ENCODE measurements at places on chromosomes 1 and 21. TPM values are rescaled to one million over a fixed set of nuclear protein-coding genes. Genes with fewer than 3 reads are reported as not detected.
A peak's percentile ranks its signal among the peaks of the same experiment; 100 is the strongest.

LCE2C gene
- total RNA-seq, result not detected

MTARC2 gene
- total RNA-seq, result 33.9 TPM

GRCh38 chr1:167701510-167701909 lies 20.3 kb upstream of the MPZL1 start:
- no peak for DNase-seq
- no peak overlapping the region for H3K4me3 ChIP-seq
- peaks cover 4% of the 10 kb centered on the region for H3K4me1 ChIP-seq
- no peaks in the 10 kb centered on the region for H3K36me3 ChIP-seq
- no peak overlapping the region for H3K27ac ChIP-seq
- no peaks in the 10 kb centered on the region for H3K27me3 ChIP-seq

DNA sequence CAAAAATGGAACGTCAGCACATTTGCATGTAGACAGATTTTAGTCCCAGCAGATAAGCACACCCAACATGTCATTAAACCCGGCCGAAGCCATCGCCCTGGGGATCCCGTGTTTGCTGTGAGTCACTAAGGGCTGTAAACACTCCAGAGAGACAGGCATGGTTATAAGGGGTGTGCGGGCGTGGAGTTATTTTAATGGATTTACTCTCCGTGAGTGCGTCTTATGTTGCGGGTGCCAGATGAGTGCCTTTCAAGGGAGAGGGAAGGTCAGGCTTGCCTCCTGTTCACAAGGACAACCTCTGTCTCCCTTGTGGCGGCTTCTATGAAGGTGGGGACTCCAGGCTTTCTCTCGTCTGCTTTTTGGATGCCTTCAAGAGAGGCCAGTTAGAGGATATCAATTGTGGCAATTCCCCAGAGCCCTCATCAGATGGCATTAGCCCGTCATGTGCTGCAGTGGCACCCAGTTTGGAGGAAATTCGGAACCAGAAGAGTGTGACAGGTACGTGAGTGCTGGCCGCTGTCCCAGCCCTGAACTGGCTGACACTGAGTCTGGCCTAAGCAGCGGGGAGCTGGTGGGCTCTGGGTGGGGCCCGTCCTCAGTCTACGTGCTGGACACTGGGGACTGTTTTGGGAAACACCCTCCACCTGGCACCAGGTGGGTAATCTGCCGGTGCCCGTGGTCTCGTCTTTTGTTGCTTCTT lies 223.8 kb upstream of the TMEM51 start:
- DNase-seq, result no peak

GRCh38 chr1:155729031-155729898 lies 40.4 kb downstream of the DAP3 start:
- no peaks in the 10 kb centered on the region for H3K27me3 ChIP-seq
- no peaks in the 10 kb centered on the region for H3K4me1 ChIP-seq
- H3K4me3 ChIP-seq, result no peak overlapping the region
- DNase-seq, result peak; percentile 58
- H3K36me3 ChIP-seq, result no peaks in the 10 kb centered on the region

DNA sequence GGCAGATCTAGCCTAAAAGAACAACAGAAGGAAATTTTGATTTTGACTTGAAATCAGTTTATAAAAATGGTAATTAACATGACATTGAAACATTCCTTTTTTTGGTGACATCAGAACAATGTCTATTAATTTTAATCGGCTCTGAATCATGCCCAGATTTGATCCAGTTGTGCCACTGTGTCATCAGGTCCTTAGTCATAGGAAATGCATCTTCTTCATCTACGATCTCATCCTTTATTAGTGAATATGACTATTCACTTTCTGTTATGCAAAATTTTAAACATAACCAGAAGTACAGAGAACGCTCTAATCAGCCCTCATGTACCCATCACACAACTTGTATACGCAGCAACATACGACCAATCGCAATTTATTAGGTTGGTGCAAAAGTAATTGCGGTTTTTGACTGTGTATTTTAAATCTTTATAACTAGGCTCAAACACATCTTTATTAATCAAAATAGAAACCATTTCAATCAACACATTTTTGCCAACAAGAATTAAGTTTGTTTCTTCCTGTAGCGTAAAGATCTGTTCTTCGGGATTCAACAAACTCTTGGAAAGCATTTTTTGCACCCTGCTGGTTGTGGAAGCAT lies 40.3 kb upstream of the TLR5 start:
- no peaks in the 10 kb centered on the region for H3K27me3 ChIP-seq
- no peak for DNase-seq
- H3K4me1 ChIP-seq, result no peaks in the 10 kb centered on the region
- H3K36me3 ChIP-seq, result no peaks in the 10 kb centered on the region
- no peak overlapping the region for H3K4me3 ChIP-seq
- H3K27ac ChIP-seq, result no peak overlapping the region
